ENCODE measurements at places on chromosomes 11 and 22.
A peak's percentile ranks its signal among the peaks of the same experiment; 100 is the strongest.

GRCh38 chr22:31977141-31977841, 33.0 kb downstream of the YWHAH start:
- peak; percentile 46 for DNase-seq

DNA sequence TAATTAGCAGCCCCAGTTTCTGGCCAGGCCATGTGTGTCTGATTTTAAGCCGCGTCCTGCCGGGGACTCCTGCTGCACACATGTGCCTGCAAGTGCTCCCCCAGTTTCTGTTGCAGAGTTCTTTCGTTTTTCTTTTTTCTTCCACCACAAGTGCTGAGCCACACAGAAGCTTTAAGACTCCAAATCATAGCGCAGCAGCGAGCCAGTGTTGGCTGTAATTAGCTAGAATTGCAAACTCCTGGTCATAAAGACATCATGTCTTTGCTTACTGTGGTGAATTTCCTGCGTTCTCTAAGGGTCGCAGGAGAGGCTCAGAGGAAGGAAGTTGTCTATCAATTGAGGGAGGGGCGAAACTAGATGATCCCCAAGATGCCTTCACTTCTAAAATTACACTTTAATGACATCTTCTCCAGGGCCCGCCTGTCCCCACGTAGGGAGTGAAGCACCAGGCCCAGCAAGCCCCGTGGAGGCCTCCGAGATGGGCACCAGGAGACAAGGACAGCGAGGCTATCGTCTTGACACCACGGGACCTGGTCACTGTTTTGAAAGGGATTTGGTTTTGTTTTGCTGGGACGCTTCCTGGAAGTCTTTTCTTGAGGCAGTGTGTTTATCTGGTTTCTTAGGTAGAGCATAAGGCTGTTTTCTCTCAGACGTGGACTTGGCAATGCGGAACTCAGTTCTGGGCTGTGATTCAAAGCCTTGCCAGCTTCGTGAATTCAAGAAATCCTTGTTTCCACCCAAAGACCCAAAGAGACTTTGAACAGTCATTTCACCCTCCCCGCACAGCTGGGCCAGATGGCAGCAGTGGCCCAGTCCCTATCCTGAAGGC, 71.8 kb downstream of the UBASH3B start:
- no peak for DNase-seq

GRCh38 chr22:41229730-41230400, 10.9 kb downstream of the CHADL start:
- DNase-seq, result no peak

- DNase-seq, result peak; percentile 26
Measured at GRCh38 chr11:110173811-110174644, 80.8 kb downstream of the ZC3H12C start.

GRCh38 chr11:31237819-31238760, 131.4 kb downstream of the DCDC1 start:
- DNase-seq, result no peak

GRCh38 chr11:103602840-103603239, 433.6 kb upstream of the DDI1 start:
- DNase-seq, result no peak

DNA sequence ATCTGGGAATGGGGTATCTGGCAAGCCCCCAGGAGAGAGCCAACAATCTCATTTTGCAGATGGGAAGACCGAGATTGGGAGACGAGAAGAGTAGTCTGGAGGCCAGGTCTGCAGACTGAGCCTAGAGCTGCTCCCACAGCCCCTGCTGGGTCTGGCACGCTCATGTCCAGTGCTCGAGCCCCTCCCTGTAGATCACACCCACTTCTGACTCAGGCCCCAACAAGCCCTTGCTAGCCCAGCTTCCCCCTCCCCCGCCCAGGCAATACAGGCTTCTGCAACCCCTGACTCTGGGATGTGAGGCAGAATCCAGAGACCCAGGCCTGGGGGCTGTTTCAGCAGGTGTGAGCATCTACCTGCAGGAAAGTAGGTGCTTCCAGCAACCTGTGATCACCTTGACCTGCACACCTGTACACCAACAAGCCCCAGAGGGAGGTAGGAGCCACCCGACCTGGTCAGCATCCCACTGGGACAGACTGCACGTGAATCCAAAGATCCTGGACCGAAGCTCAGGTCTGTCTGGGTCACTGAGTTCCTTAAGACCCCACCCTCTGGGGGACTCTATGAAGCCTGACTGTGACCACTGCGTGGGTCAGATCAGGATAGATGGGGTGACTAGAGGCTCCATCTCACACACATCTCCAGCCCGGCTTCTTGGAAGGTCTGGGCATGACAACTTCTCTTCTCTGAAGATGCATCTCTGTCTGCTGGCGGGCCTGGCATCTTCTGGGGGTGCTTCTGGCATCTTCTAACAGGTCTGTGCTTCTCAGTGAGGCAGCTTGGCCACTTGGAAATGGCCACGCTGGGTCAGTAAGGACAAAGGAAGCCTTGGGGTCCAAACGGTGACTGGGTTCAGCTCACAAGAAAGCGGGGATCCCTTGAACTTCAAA, 29.3 kb downstream of the LINC01488 start:
- no peak for DNase-seq

DNA sequence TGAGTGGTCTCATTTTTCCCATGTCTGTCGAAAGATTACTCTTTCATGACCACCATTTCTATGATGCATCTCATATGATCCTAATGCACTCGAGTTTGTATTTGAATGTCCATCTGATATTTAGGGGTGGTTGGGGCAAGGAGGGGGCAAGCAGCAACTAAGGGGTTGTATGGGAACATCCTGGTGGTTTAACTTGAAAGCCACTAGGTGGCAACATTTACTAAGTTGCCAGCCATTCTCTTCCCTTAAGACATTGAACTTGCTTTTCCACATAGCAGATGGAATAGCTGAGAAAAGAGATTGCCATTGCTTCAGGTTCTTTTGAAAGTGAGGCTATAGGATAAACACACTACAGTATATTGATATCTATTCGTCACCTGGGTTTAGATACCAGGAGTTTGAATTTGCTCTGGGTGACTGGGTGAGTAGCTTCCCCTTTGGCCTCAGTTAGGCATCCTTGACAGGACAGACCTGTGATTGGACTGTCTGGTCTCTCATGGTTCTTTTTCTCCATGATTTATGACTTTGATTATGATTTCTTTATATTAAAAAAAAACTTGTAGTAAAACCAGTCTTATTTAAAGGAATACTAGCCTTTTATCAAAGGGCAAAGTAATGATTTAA, 32.4 kb downstream of the NF2 start:
- no peak for DNase-seq

DNA sequence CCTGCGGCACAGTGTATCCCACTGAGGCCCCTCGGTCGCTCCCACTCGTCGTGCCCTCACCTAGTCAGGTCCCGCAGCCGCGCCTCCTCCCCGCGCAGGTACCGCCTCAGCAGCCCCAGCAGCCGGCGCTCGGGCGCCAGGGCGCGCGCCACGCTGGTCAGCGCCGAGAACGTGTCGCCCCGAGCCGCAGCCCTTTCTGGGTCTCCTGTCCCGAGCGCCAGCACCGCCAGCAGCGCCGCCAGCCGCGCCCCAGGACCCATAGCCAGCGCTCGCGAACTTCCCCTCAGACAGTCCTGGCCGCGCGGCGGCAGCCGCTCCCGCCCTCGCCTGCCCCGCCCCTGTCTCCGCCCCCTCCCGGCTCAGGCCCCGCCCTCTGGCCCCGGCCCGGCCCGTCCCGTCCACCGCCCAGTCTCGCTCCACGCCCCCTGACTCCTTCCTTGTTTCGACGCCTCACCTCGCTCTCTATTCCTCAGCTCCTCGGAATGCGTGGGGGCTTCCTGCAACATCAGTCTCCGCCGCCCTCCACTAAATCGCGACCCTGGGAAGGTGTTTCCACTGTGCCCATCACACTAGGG, at the start of gene P4HA3:
Gene P4HA3, minus strand, starts transcription at position 289 of the 575 bp plus-strand sequence. Its CDS starts 29 bp downstream, at position 260.
- no peak for DNase-seq

GRCh38 chr11:38402063-38402462, 1804.0 kb upstream of the RAG2 start:
- no peak for DNase-seq

GRCh38 chr22:22400099-22400498, 108.4 kb downstream of the ZNF280B start:
- no peak for DNase-seq

GRCh38 chr11:103202048-103202651, 92.9 kb downstream of the DYNC2H1 start:
- DNase-seq, result no peak

- DNase-seq, result no peak
Measured at GRCh38 chr11:79768343-79768742, 327.5 kb upstream of the TENM4 start.

DNA sequence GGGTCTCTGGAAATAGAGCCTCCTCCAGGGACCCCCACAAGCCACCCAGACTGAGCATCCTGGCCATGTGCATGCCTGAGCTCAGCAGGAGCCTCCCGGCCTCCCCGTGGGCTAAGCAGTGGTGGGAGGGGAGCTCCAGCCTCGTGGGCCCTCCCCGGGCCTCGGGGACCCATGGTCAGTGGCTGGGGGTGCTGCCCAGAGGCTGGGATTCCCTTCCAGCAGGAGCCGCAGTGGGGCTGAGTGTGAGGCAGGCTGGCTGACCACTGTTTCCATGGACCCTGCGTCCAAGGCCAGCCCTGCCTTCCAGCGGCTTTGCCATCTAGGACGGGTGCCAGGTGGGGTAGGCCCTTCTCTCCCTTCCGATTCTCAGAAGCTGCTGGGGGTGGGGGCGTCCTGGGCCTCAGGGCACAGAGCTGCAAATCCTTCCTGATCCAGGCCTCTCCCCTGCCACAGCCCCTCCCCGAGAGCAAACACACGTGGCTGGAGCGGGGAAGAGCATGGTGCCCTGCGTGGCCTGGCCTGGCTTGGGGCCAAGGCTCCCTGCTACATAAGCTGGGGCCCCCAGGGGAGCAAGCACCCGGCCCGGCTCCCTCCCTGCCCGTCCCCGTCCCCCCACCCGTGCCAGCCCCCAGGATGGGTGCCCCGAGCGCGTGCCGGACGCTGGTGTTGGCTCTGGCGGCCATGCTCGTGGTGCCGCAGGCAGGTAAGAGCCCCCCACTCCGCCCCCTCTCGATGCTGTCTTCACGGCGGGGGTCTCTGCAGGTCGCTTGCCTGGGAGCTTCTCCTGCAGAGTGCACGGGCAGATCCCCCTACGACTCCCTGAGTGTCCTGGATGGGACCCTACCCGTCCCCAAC, at the start of gene MUC5B:
Gene MUC5B, plus strand, starts transcription at position 576 of the 855 bp plus-strand sequence. Its CDS starts 58 bp downstream, at position 634.
- DNase-seq, result no peak

GRCh38 chr11:111405551-111405950, 26.5 kb upstream of the POU2AF1 start:
- no peak for DNase-seq

- DNase-seq, result no peak
Measured at GRCh38 chr22:32324505-32325415, 32.9 kb upstream of the RFPL3 start.

DNA sequence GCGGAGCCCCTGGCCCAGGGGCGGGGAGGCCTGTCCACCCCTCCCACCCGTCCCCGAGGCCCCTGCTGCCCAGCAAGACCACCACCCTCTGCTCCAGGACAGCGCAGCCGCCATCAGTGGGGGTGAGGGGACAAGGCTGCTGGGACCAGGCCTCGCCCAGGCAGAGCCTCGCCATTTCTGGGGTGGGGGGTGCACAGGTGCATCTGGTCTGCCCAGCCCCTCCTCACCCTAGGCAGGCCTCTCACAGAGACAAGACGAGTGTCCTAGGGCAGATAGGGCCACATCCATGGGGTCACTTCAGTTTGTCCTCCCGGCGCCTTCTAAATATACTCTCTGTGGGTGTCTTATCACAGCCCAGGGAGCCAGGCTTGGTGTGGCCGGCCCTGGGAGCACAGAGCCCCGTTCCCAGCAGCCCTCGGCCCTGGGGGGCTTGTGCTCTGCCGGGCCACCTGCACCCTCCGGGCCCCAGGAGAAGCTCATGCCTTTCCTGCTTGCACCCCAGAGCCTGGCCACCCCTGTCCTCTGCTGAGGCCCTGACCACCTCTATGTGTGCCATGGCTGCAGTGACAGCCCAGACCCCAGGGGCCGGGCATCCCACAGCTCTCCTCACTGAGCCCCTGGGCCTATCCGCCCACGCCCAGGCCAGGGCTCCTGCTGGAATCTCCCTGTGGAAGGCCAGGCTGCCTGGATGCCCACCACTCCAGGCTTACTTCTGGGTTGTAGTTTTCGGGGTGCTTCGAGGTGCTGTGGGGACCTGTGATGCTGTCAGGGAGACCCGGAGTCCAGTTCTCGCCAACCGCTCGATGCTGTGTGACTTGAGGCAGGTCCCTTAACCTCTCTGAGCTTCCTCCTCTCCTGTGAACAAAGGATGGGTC, 70.8 kb downstream of the KCNQ1 start:
- no peak for DNase-seq

GRCh38 chr22:42326801-42327200, 56.3 kb upstream of the TCF20 start:
- no peak for DNase-seq

GRCh38 chr11:60777572-60777971, 7.6 kb upstream of the MS4A10 start:
- no peak for DNase-seq

DNA sequence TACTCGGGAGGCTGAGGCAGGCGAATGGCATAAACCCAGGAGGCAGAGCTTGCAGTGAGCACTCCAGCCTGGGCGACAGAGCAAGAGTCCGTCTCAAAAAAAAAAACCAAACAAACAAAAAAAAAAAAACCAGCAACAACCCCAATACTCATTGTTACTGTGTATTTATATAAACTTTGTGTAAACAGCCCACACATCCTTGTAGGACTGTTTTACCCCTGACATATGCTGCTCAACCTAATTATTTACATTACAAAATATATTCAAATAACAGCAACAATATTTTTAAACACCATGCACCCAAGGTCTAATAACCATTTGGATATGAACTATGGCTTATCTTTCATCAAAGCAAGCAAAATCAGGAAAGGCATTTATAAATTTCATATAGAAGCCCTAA, 284.1 kb downstream of the TTC28 start:
- no peak for DNase-seq

GRCh38 chr22:39098576-39098975, 1.5 kb downstream of the APOBEC3H start:
- no peak for DNase-seq

DNA sequence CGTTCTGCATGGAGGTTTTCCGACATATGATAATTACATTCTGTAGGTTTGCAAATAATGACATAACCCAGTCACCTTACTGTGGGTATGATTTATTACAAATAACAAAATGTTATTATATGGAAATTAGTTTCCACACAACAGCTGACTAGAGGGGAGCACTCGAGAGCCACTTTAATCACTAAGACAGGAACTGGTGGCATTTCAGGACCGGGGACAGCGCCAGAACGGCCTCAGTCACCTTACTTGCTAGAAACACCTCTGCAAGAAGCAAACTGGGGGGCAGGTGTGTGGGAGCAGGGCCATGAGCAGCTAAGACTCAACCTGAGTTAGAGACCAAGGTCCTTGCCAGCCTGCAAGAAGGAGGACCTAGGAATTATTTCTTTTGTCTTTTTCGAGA, 199.9 kb downstream of the DSCAML1 start:
- no peak for DNase-seq

DNA sequence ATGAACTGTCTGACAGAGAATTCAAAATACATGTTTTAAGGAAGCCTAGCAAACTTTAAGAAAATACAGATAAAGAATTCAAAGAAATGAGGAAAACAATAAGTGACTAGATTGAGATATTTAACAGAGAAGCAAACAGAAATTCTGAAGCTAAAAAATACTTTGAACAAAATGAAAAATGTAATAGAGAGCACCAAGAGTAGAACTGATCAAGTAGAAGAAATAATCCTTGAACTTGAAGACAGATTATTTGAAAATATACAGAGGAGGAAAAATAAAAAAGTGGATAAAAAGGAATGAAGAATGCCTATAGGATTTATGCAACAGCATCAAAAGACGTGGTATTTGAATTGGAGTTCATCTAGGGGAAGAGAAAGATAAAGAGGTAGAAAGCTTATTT, 101.9 kb upstream of the OR4B1 start:
- no peak for DNase-seq
